ENCODE measurements at places on chromosomes 12 and 14. TPM values are rescaled to one million over a fixed set of nuclear protein-coding genes. Genes with fewer than 3 reads are reported as not detected.

Gene RCOR1
- 23.4 TPM for total RNA-seq

Gene MYH6
- total RNA-seq: not detected

DNA sequence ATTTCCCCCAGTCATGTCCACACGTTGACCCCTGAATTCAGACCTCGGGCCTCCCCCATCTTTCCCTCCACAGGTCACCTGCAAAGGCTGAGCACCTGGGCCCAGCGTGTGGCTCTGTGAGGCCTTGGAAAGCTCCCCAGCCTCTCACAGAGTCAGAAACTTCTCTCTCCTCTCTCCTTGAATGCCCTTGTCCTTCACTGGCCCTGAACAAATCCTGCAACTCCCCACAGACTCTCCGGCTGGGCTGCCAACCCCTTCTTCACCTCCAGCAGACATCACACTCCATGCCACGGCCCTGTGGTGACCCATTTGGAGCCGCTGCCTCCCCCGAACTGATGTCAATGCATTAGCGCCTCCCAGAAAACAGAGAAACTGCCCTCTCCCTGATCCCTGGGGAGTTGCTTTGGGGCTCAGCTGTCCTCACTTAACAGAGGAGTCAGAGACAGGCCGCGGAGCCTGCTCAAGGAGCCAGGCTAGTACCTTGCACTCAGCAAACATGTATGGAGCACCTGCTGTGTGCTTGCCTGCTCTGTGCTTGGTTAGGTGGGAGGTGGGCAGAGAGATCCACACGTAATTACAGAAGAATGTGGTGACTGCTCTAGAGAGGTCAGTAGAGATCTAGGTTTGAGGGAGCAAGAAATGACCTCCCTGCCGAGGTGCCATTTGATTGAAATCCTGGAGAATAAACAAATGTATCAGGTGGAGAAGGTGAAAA is 99.2 kb upstream of the PWP1 start:
- DNase-seq: no peak
- no peaks in the 10 kb centered on the region for H3K4me1 ChIP-seq
- H3K27ac ChIP-seq: no peak overlapping the region
- no peaks in the 10 kb centered on the region for H3K36me3 ChIP-seq

Gene GYS2
- not detected for total RNA-seq

DNA sequence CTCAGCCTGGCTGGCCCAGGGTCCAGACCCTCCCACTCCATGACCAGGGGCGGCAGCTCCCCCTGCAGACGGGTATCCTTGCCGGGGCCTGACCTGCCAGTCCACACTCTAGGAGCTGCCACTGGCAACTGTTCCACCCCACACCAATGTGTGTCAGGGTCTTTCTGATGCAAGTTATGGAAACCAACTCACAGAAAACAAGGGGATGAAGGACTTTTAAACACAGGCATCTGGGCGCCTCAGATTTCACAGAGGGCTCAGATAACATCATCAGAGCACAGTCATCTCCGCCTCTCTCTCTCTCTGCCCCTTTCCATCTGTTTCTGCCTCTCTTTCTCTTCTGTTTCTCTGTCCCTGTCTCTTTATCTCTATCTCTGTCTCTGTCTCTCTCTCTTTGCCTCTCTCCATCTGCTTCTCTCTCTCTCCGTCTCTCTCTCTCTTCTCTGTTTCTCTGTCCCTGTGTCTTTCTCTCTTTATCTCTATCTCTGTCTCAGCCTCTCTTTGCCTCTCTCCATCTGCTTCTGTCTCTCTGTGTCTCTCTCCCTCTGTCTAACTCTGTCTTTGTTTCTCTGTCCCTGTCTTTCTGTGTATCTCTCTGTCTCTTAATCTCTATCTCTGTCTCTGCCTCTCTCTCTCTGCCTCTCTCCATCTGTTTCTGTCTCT is 67.4 kb upstream of the FBRSL1 start:
- H3K4me1 ChIP-seq: no peaks in the 10 kb centered on the region
- DNase-seq: no peak
- no peaks in the 10 kb centered on the region for H3K36me3 ChIP-seq
- H3K4me3 ChIP-seq: no peak overlapping the region

DNA sequence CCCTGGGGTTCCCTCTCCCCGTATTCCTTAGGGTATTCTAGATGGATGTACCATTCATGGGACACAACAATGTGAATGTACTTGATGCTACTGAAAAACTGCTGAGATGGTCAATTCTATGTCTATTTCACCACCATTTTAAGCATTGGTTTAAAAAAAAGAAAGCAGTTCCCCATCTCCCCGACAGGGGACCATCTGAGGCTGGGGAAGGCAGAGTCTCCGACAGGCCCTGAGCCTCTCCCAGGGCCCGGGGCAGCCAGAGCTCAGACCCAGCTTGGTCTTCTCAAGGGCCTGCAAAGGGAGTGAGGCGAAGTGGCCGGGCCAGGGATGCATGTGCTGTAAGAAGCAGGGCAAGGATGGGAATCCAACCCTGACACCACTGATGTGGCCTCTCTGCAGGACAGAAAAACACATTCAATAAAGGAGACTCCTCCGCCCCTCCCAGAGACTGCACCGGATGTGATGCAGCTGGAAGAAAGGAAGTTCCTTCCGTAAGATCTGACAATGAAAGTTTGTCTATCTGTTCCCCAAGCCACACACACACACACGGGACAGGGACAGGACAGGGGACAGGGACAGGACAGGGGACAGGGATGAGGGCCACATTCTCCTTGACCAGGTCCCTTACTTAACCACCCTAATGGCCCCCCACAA is 234.1 kb downstream of the BCL11B start:
- 0 out of 2 replicates have a peak, but pooled peaks cover 6% of the 10 kb centered on the region for H3K4me1 ChIP-seq
- H3K27ac ChIP-seq: no peak overlapping the region
- H3K4me3 ChIP-seq: no peak overlapping the region
- H3K27me3 ChIP-seq: peaks cover 32% of the 10 kb centered on the region

DNA sequence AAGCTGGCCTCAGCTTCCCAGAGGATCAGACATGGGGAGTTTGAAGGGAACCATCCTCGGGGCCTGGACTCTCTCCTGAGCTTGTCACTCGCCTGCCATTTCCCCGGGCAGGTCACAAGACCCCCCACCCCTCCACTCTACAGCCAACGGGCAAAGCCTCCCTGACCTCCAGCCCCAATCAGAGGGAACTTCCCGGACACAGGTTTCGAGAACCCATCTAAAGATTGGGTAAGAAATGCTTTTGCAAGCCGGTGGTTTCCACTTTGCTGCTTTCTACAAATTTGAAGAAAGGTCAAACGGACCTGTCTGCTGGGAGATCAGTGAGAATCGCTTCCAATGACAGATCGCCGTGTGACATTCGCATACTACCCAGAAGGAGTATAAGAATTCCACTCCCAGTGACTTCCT is 89.6 kb downstream of the SCARB1 start:
- H3K36me3 ChIP-seq: no peaks in the 10 kb centered on the region
- peaks cover 36% of the 10 kb centered on the region for H3K4me1 ChIP-seq
- H3K27ac ChIP-seq: no peak overlapping the region
- DNase-seq: no peak
- H3K4me3 ChIP-seq: no peak overlapping the region

Gene KRT2
- total RNA-seq: 0.23 TPM

Gene MDM1
- total RNA-seq: 10.4 TPM

- peaks cover 25% of the 10 kb centered on the region for H3K4me1 ChIP-seq
- H3K27me3 ChIP-seq: no peaks in the 10 kb centered on the region
- DNase-seq: peak; percentile 62
- H3K4me3 ChIP-seq: no peak overlapping the region
- H3K27ac ChIP-seq: peak overlapping the region; percentile 39
- H3K36me3 ChIP-seq: no peaks in the 10 kb centered on the region
Observed at GRCh38 chr14:49506650-49507049, 79.5 kb downstream of the RPS29 start.

Gene RASSF8
- total RNA-seq: 51.2 TPM

DNA sequence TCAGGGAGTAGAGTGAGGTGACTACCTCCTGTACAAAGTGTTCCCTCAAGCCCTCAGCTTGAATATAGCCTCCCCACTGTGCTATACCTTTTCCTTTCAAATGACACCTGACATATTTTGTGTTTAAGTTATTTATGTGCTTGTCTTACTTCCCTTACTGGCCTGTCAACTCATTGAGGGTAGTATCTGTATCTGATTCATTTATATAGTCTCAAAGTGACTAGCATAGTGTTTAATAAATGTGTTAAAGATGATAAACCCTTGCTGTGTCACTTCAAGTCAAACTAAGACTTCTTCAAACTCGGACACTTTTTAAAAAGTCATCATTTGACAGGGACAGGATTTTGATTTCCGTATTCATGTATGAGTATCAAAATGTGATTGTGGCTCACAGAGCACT is 52.1 kb downstream of the APAF1 start:
- H3K4me3 ChIP-seq: no peak overlapping the region
- H3K4me1 ChIP-seq: no peaks in the 10 kb centered on the region
- H3K27ac ChIP-seq: no peak overlapping the region
- no peak for DNase-seq
- no peaks in the 10 kb centered on the region for H3K27me3 ChIP-seq
- H3K36me3 ChIP-seq: no peaks in the 10 kb centered on the region

GRCh38 chr12:130818272-130818634 is 20.8 kb downstream of the STX2 start:
- peak overlapping the region; percentile 60 for H3K27ac ChIP-seq
- DNase-seq: no peak
- H3K36me3 ChIP-seq: peaks cover 1% of the 10 kb centered on the region
- H3K4me3 ChIP-seq: peak overlapping the region; percentile 64

DNA sequence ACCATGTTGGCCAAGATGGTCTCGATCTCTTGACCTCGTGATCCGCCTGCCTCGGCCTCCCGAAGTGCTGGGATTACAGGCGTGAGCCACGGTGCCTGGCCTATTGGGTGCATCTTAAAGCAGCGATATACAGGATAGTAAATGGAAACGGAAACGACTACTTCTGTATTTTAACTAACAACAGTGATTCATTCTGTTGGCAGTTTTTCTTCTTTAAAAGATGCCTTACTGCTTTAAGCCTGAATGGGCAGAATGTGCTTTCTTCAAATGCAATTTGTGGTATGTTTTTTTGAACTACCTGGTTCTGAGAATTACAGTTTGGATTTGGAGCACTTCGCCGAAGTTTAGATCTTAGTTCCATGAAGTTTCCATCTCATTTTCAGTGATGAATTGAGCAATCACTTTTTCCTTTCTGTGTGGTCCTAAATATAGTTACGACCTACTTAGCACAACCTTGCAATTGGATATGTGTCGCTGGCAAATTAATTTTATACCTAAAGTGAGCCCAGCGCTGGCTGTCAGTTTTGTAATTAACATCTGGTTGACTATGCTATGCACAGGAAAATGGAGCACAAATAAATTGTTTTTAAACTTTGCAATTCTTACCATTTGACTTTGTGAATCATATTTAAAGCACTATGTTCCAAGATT is 53.6 kb upstream of the EIF5 start:
- H3K4me1 ChIP-seq: peaks cover 8% of the 10 kb centered on the region
- H3K27ac ChIP-seq: no peak overlapping the region
- no peak overlapping the region for H3K4me3 ChIP-seq

GRCh38 chr12:880656-881055 is 68.8 kb downstream of the RAD52 start:
- peaks cover 45% of the 10 kb centered on the region for H3K36me3 ChIP-seq
- H3K27me3 ChIP-seq: no peaks in the 10 kb centered on the region
- DNase-seq: no peak
- no peak overlapping the region for H3K4me3 ChIP-seq
- no peaks in the 10 kb centered on the region for H3K4me1 ChIP-seq

Gene TEAD4
- total RNA-seq: 22.3 TPM

Gene SLCO1B1
- total RNA-seq: not detected

Gene PIWIL1
- not detected for total RNA-seq

GRCh38 chr12:11638315-11638916 is 11.1 kb upstream of the ETV6 start:
- H3K4me3 ChIP-seq: no peak overlapping the region
- no peaks in the 10 kb centered on the region for H3K27me3 ChIP-seq
- no peak overlapping the region for H3K27ac ChIP-seq
- DNase-seq: no peak
- H3K36me3 ChIP-seq: no peaks in the 10 kb centered on the region

GRCh38 chr12:109981311-109981710 is 14.9 kb downstream of the GIT2 start:
- H3K4me1 ChIP-seq: no peaks in the 10 kb centered on the region
- DNase-seq: no peak
- H3K27ac ChIP-seq: no peak overlapping the region
- no peak overlapping the region for H3K4me3 ChIP-seq
- H3K27me3 ChIP-seq: no peaks in the 10 kb centered on the region

Gene GPD1
- 0.11 TPM for total RNA-seq

Gene PCK2
- total RNA-seq: 11.6 TPM

DNA sequence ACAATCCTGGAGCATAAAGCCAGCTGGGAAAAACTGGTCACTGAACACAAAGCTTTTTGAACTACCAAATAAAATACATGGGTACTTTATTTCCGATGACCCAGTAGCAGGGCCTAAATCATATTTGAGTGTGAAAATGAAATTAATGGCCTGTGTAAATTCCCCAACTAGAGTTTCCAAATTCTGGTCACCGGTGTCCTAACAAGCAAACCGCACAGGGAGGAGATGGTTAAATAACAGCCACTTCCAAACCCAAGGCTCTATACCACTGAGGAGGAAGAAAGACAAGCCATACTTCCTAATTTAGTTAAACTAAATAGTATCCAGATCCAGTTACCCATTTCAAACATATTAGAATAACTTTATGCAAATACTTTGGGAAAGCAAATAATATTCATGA is 40.1 kb upstream of the DUSP6 start:
- peaks cover 24% of the 10 kb centered on the region for H3K4me1 ChIP-seq
- H3K4me3 ChIP-seq: no peak overlapping the region
- H3K27ac ChIP-seq: no peak overlapping the region
- DNase-seq: no peak

Gene CTSG
- total RNA-seq: not detected

Data from PC-3 (cell line).